ENCODE measurements at places on chromosomes 7 and 10. TPM values are rescaled to one million over a fixed set of nuclear protein-coding genes. Genes with fewer than 3 reads are reported as not detected.

DNA sequence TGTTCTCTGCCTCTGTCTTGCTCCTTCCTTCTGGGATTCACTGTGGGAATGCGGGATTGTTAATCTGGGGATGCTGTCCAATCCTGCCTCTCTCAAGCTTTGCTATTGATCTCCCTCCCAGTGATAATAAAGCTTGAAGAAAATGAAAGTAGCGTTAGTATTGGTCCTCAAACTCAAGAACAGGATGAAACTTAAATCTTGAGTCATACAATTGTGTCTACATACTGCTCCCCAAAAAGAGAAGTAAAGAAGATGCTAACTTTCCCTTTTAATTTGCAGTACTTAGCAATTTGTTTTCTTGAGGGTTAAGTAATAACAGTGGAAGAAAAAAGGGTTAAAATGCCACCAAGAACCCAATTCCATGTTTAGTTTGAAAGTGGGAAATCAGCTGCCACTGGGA, 13.6 kb downstream of the CFTR start:
- no peak for DNase-seq

The ADAM12 gene
- total RNA-seq = not detected

DNA sequence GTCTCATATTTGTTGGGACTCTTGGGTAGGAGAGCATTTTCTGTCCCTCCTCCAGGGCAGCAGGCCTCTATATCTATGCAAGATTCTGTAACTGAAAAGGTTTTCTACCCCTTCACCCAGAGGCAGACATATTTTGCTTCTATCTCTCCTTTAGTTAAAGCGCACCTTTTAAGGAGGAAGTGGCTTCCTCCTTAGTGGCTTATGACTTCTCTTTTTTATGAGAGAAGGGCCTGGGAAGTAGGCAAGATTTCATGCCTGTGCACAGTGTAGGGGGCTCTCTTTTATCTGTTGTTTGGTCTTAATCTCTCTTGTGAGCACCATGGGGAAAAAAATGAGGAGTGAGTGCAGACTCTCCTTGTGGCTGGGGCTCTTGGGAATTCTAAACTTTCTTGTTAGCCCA, 122.1 kb downstream of the LRMDA start:
- DNase-seq = no peak

The PDK4 gene
- not detected for total RNA-seq

DNA sequence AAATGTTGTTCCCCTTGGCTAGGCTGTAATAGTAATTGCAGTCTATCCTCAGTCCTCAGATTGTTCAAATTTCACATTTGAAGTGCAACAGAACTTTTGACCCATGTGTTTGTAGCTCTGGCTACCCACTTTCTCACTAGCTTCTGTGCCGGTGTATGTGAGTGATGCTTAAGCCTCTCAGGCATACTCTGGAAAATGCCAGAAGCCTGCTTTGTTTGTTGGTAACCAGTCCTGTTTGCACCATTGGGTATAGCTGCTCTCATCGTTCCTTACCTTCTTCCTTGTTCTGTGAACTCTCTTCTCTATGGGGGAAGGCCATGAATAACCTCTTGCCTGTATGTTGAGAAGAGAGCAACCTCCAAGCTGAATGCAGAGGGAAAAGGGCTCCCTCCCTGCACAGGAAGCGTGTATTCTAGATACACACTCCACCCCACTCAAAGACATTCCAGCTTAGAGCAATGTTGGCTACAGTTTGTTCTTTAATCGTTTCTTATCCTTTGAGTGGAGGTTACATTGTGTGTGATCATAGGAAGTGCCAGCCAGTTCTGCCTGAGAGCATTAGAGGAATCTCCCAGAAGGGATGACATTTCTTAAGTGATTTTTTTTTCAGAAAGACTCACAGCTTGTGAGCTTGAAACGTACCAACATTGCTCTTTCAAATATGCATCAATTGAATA, 40.5 kb downstream of the C1QL3 start:
- DNase-seq = peak; percentile 18

DNA sequence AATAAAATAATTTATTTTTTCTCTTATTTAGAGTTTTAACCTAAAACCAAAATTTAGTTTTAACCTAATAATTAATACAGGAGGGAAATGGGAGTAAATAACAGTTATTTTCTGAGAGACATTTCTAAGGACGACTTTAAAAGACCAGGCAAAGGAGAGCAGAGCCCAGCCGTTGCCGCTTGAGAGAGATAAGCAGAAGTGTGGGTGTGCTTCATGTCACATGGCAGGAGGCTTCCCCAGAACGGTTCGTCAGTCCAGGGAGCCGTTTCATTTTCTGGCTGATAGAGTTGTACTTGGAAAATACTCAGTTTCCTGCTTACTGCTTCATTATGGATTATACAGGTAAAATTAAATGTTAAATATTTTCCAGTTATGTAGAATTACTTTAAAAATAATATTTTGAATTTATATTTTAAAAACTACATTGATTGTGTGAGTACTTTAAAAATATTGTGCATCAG, 61.4 kb downstream of the ST7 start:
- peak; percentile 73 for DNase-seq

The CYP26C1 gene
- total RNA-seq = not detected

- no peak for DNase-seq
Observed at GRCh38 chr10:113001599-113002448, 51.8 kb downstream of the TCF7L2 start.

DNA sequence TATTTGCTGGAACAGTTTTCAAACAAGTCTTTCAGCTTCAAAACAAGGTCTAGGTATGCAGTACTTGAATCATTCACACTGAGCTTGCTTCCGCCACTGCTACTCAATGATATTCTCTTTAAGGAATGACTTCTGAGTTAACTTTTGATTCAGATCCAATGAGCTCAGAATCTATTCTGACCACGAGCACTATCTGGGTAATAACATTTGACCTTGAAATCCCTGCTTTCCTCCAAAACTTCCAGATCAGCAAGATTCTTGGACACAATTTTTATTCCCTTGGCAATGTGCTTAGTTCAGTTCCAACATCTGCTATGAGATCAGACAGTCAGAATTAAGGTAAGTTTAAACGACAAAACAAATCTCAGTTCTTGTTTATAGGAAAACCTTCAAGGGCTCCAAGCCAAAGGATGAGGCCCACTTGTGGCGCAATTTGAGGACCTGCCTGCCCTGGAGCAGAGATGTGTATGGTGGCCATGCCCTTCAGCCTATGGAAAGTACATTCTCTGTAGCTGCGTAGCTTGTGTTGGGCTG, 87.2 kb downstream of the RNF216 start:
- no peak for DNase-seq
